KBM-7 (cell line): ENCODE measurements at places on chromosomes 6 and 20.

GRCh38 chr6:27332692-27333641, 20.9 kb upstream of the POM121L2 start:
- DNase-seq = peak; percentile 81

GRCh38 chr20:32507998-32508774, 76.9 kb downstream of the NOL4L start:
- DNase-seq = no peak

GRCh38 chr6:33954453-33954852, 150.7 kb upstream of the MLN start:
- no peak for DNase-seq

DNA sequence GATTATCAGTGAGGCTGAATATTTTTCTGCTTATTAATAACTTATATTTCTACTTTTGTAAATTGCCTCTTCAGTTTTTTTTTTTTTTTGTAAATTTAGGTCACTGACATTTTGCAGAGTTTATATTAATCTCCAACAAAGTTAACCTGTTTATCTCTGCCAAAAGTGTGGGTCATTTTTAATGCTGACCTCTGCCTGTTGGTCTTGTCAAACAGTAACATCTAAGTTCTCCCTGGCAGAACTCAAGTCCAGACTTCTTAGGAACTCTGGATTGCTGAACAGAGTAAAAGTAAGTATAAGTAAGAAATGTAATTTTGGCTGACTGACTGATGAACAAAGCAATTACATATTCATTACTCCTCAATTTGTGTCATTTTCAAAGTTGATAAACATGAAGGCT, 83.9 kb downstream of the CD109 start:
- no peak for DNase-seq

GRCh38 chr6:142805042-142805441, 139.9 kb downstream of the HIVEP2 start:
- DNase-seq = no peak

GRCh38 chr6:38270367-38270766, 369.4 kb downstream of the BTBD9 start:
- DNase-seq = no peak

GRCh38 chr20:36540551-36541211, 638 bp upstream of the MYL9 start:
- DNase-seq = no peak

GRCh38 chr6:25882051-25882496, 8.0 kb upstream of the SLC17A3 start:
- DNase-seq = no peak

- DNase-seq = no peak
These were observed 537.9 kb downstream of the CD83 start for GRCh38 chr6:14655201-14656061.

- no peak for DNase-seq
These were observed 1005.6 kb upstream of the FLRT3 start for GRCh38 chr20:15342991-15343523.
